Daoy (cell line): ENCODE measurements at places on chromosomes 11 and 22. TPM values are rescaled to one million over a fixed set of nuclear protein-coding genes. Genes with fewer than 3 reads are reported as not detected.

The MYRF gene
- 0.68 and 2.1 TPM in 2 replicates for total RNA-seq

The DDIAS gene
- 18.2 and 21.4 TPM in 2 replicates for total RNA-seq

The MRGPRX4 gene
- total RNA-seq: not detected in 2 replicates

DNA sequence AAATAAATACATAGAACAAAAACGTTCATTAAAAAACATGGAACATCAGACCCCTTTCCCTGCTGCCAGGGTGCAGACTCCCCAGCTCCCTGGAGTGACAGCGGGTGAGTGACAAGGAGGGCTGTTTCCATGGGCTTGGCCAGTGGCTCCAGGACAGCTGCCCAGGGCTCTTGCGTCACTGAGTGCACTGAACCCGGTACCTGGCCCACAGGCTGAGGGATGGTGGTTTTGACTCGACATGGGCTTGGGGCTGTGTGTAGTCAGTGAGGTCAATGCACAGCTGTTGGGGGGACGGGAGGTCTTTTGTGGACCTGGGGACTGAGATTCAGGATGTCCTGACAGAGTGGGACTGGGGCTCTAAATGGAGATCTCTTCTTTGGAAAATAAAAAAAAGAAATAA is 142.1 kb upstream of the B3GAT1 start:
- DNase-seq: no peak

DNA sequence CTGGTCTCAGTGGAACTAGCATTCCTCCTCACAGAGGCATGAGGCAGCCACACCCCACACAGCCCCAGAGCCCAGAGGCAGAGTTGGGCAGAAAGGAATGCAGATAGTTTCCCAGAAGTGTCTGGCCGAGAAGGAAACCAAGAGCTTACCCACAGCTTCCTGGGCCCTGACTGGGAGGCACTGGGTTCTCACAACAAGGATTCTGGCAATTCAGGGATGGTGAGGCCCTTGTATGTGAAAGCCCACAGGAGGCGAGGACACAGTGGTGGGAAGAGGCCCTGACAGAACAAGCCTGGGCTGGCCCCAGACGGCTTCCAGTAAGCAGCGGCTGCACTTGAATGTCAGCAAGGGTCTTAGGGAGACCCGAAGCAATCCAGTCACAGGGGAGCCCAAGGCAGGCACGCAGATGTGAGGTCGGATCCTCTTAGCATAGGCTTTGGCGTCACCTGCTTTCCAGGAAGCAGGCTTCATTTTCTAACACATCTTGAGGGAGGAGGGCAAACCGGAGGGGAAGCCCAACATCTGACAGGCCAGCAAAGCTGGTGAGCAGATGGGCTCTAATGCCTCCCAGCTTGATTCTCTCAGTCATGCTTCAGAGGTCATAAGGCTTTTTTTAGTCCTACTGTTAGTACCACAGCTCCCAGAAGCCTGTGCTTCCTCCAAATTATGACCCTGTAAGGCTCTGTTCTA is 78.3 kb upstream of the AKIP1 start:
- peak; percentile 80 for DNase-seq

- no peak for DNase-seq
Observed at GRCh38 chr11:131601586-131601985, 231.2 kb downstream of the NTM start.

DNA sequence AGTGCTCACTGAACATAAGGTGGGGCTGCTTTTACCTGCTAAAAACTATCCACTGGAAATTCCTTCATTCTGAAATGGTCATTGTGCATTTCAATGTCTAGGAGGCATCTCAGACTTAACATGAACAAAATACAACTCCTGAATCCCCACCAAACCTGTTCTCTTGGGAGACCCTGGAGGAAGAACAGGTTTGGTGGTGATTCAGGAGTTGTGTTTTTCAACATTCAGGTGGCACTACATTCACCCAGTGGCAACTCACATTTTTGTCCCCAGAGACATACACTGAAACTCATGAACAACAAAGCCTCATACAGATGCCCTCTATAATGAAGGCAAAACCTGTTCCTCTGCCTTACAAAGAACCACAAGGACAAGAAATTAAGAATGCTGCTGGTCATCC is 64.3 kb upstream of the CYP2D6 start:
- no peak for DNase-seq

DNA sequence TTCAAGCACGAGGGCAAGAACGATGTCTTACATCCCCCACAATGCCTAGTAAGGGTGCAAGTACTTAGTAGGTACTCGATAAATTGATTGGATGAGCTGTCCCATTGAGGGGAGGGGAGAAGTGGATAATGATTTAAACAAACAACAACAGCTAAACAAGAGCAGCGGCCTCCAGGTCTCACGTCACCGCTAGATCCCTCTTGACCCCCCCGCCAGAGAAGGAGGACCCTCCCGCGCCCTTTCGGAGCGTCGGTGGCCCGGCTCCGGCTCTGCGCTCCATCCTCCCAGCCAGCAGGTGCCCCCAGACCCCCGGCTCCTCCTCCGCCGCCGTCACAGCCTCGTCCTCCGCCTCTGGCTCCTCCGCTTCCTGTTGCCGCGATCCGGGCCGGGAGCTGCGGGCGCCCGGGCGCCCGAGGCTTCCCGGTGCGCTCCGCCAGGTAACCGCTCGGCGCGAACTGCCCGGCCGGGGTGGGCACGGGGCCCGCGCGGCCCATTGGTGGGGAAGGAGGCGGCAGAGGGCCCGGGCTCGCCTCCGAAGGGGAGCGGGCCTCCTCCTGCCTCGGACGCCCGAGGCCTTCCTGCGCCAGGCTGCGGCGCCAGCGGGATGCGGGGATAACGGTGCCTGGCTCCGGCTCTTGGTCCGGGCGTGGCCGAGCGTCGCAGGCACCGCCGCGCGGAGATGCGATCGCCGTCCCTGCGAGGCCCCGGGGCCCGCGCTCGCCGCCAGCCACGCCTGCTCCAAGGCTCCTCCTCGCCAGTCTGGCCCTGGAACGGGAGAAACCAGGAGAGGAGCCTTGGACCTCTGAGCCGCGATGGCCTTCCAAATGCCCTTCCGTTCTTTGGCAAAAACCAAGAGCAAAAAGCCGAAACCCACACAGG is at the start of gene TLCD5:
TSS of gene TLCD5 (plus strand) at position 368 of the 879 bp plus-strand sequence. CDS start 2,143 bp downstream, outside the sequence.
- DNase-seq: peak; percentile 81

GRCh38 chr11:78149646-78150045 is 10.2 kb upstream of the ALG8 start:
- no peak for DNase-seq

DNA sequence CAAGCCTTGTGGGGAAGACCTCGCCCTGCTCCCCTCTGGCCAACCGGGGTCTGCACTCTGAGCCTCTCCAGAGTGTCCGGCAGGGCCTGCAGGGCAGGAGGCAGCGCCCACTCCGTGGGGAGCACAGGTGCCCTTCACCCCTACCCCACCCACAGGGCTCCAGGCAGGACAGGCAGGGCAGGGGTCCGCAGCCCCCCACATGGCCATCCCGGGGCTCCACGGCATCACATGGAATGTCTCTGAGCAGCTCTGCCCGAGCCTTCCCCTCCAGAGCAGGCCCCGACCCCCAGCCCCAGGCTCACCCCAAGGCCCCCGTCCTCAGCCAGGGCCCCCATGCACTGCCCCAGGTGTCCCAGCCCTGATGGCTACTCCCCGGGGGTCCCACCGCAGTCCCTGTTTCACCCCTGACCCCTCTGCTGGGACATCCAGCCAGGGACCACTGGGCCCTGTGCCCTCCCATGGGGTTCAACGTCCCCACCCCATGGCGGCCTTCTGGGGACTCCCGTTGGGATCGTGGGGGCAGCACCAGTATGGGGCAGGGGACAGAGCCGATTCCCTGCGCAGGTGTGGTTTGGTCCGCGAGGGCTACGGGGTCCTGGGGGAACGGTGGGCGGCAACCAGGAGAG is 77.7 kb downstream of the BRD1 start:
- DNase-seq: no peak

GRCh38 chr11:66857234-66857926 is 516 bp downstream of the LRFN4 start:
- DNase-seq: peak; percentile 46

- peak; percentile 32 for DNase-seq
Observed at GRCh38 chr11:131422496-131422895, 52.1 kb downstream of the NTM start.
